ENCODE measurements at places on chromosomes 11 and 22.
A peak's percentile ranks its signal among the peaks of the same experiment; 100 is the strongest.

DNA sequence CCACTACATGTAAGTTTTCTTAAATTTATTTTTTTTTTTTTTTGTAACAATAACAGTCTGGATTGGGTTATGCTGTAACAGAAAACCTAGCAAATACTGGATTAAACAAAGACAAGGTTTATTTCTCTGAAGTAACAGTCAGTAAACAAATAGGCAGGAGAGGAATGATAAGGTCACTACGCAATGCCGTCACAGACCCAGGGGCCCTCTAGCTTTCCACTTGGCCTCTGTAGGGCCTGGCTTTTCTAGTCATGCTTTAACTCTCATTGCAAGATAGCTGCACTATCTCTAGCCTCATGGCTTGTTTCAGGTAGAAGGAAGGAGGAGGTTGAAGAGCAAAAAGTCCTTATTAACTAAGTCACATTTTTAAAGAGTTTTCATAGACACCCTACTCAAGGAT lies 6.5 kb downstream of the OR10A6 start:
- DNase-seq, result no peak

DNA sequence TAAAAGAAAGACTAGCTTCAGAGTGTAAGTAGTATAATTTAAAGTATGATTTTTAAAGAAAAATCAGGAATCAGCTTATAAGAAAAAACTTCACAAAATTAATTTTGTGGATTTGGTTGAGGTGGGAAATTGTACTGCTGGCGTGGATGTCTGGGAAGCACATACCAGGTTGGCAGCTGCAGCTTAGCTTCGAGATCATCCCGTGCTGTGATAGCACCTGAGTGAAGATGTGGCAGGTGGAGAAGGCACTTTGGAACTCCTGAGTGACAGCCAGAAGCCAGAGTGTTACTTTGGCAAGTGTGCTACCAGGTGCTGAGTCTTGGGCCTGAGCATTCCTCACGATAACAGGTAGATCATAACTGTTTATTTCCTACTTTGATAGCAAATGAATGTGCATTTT lies 17.7 kb downstream of the ZC3H12C start:
- no peak for DNase-seq

GRCh38 chr11:117941976-117942654 lies 12.9 kb upstream of the TMPRSS13 start:
- peak; percentile 2 for DNase-seq

DNA sequence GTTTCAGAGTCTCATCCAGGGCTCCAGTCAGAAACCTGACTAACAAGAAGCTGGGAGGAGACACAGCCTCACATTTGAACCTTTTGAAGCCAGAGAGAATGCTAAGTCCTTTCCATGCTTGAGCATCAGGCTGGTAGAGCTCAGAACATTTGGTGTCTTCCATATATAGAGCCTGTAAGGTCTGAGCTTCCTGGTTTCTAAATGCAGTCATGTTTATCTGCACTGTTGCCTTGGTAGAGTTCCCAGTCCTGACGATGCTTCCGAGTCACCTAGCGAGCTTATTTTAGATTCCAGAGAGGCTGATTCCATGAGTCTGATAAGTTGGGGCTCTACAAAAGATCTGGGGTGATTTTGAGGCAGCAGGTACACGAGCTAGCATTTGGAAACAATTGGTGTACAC lies 68.4 kb upstream of the SORL1 start:
- no peak for DNase-seq

- DNase-seq, result no peak
Observed at GRCh38 chr11:79406376-79406775, 34.5 kb downstream of the TENM4 start.

GRCh38 chr11:121249039-121249663 lies 43.4 kb upstream of the SC5D start:
- peak; percentile 60 for DNase-seq

DNA sequence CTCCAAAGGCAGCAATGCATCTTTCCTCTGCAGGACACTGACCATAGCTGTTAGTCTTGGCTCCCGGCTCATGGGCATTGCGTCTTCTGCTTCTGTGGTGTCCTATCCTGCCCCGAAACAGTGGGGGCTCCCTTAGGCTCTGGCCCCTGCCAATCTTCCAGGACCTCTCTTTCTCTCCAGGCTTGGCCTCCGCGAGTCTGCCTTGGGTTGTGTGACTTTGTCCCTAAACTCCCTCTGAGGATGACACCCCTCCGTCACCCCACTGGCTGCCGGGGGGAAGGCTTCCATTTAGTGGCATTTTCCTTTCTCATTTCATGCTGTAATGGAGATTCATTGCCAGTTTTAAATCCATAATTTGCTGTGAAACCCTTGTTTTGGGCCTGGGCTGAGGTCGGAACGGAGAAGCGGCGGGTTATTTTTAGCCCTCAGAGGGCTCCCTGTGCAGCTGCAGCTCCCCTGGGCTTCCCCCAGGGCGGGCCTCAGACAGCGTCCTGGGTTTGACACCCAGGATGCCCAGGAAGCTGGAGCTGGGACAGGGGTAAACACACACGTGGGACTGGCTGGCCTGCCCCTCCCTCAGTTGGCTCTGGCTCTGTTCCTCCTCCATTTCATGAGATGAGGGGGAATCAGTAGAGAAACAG lies 156.1 kb downstream of the ST3GAL4 start:
- no peak for DNase-seq

- peak; percentile 89 for DNase-seq
Observed at GRCh38 chr11:117426297-117426685, 98.6 kb downstream of the CEP164 start.

- DNase-seq, result no peak
Observed at GRCh38 chr11:78916759-78917158, 342.1 kb upstream of the NARS2 start.

DNA sequence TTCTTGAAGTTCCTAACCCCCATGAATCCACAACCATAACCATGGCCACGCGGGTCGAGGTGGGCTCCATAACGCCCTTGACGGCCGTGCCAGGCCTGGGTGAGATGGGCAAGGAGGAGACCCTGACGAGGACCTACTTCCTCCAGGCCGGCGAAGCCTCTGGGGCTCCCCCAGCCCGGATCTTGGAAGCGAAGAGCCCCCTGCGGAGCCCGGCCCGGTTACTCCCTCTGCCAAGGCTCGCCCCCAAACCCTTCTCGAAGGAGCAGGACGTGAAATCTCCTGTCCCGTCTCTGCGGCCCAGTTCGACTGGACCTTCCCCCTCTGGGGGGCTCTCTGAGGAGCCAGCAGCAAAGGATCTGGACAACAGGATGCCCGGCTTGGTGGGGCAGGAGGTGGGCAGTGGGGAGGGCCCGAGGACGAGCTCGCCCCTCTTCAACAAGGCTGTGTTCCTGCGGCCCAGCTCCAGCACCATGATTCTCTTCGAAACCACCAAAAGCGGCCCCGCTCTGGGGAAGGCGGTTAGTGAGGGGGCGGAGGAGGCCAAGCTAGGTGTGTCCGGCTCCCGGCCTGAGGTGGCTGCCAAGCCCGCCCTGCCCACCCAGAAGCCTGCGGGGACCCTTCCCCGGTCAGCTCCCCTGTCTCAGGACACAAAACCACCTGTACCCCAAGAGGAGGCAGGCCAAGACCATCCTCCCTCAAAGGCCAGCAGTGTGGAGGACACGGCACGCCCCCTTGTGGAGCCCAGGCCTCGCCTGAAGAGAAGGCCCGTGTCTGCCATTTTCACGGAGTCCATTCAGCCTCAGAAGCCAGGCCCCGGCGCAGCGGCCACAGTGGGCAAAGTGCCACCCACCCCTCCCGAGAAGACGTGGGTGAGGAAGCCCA lies 75.7 kb downstream of the KIAA1671 start:
- peak; percentile 63 for DNase-seq

- no peak for DNase-seq
Observed at GRCh38 chr11:33125611-33126010, 35.7 kb downstream of the CSTF3 start.

GRCh38 chr11:2223153-2223794 lies 47.1 kb downstream of the ASCL2 start:
- DNase-seq, result no peak

- no peak for DNase-seq
Observed at GRCh38 chr11:76849376-76849775, 11.3 kb upstream of the ACER3 start.

DNA sequence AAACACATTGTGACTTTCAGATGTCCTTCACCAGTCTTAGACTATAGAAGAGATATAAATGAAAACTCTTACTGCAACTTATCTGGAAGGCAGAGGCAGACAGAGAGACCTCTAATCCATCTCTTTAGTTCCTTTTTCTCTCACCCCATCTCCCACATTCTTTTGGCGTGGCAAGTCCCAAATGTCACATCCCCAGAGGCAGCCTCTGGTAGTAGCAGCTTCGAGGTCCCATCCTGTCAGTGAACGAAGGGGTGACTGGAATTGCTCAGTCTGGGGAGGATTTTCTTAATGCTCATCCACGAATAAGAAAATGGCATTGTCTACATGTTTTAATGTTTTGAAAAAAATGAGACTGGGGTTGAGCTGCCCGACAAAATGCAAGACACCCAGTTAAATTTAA lies 201.4 kb downstream of the GRIA4 start:
- no peak for DNase-seq

GRCh38 chr11:27028561-27028965 lies 12.1 kb upstream of the BBOX1 start:
- DNase-seq, result peak; percentile 52

DNA sequence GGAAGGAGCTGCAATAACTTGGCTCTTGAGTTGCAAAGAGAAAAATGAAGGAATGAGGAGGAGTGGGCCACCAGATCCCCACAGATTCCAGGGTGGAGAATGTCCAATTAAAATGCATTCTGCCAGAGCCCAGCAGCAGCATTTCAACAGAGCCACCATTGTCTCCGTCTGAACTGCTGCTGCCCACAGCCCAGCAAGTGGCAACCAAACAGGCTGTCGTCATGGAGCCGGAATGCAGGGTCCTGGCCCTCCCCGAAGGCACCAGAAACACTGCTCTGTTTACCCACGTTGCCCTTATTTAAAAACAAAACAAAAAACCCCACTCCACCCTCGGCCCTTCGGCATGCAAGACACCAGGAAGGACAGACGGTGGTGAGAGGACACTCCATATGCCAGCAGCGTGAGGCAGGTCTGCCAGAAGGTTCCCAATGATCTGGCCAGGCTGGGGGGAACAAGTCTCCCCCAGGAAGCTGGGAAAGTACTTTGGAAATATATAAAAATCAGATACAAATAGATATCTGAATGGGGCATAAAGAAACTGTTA lies 32.5 kb downstream of the PLEKHA7 start:
- peak; percentile 56 for DNase-seq

- DNase-seq, result no peak
Observed at GRCh38 chr11:128867277-128867676, at the start of gene KCNJ1. Gene KCNJ1 (minus strand): TSS chr11:128867296. CDS start chr11:128840243, 27,053 bp downstream.

DNA sequence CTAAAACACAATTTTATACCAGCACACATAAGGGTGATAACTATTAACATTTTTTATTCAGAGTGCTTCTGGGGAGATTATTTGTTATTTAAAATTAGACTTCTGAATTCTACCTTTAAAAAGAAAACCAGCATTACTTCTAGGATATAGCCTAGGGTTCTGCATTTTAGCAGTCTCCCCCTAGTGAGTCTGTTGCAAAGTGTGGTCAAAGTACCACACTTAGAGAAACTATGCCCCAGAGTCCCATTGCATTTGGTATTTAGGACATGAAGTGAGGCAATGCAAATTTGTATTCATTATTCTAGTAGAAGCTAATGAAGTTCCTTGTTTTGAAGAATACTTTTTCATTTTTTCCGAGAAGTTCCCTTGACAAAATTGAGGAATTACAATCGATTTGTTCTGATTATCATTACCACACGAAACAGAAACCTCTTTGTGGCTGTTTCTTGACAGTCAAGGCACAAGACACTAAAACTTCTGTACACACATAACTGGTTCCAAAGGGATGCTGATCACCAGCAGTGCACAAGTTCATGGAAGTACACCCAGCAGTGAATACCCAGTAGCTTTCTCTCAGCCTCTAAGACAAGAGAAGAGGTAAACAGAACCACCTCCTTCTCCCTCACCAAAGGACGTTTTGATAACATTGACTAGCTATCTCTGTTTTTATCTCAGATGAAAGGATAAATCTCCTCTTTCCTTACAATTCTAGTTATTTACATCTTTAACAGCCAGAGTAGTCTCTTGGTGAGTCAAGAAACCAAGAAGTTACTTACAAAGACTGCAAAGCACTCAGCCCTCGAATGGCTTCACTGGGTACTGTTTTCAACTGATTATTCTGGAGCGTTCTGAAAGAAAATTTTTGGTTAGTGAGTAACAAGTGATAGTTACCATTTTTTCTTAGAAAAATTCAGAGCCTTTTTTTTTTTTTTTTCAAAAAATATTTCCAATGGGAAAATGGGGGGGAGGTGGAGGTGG lies 27.6 kb upstream of the CCDC34 start:
- DNase-seq, result peak; percentile 34

GRCh38 chr11:93993747-93994146 lies 27.4 kb upstream of the HEPHL1 start:
- DNase-seq, result no peak

GRCh38 chr22:30928401-30928800 lies 40.2 kb downstream of the MORC2 start:
- no peak for DNase-seq

GRCh38 chr11:69003866-69004367 lies 9.1 kb downstream of the MRGPRF start:
- DNase-seq, result no peak

DNA sequence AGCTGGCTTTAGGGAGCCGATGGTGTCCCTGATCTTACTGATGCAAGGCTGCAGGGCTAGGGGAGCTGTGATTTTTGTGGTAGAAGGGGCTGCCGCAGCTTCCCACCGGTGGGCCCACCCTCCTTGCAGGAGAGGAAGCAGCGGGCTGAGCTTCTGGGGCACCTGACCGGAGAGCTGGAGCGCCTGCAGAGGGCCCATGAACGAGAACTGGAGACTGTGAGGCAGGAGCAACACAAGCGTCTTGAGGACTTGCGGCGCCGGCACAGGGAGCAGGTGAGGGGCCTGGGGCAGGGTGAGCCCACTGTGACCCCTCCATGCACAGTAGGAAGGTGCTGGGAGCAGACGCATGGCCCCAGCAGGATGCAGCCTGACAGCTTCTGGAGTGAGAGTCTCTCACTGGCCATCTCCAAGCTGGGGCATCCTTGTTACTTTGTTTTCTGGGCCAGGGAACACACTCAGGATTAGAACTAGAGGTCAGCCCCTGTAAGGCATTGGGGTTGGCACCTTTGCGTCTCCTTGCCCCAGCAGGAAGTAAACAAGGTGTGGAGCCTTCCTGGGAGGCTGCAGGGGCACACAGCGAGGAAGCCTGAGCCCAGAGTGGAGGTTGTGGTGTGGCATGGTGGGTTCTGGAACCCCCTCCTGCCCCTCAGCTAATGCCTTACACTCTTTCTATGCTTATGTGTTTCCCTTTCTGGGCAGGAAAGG lies 66.7 kb downstream of the CEP164 start:
- DNase-seq, result no peak

Data from AG20443 (cell line).